GM12864 (cell line): ENCODE measurements at places on chromosomes 4 and X.

GRCh38 chr4:123945301-123945700 lies 548.7 kb downstream of the SPRY1 start:
- DNase-seq = no peak

DNA sequence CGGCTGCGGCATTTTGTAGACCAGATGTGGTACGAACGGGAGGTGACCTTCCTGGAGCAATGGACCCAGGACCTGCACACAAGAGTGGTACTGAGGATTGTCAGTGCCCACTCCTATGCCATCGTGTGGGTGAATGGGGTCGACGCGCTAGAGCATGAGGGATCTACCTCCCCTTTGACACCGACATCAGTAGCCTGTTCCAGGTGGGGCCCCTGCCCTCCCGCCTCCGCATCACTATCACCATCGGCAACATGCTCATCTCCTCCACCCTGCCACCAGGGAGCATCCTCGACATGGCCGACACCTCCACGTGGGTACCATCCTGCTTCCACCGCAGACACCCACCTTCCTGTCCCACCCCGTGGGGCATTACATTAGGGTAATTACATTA lies 46.2 kb downstream of the SMARCA5 start:
- DNase-seq = no peak

GRCh38 chrX:19579485-19579884 lies 64.2 kb upstream of the MAP3K15 start:
- DNase-seq = no peak

DNA sequence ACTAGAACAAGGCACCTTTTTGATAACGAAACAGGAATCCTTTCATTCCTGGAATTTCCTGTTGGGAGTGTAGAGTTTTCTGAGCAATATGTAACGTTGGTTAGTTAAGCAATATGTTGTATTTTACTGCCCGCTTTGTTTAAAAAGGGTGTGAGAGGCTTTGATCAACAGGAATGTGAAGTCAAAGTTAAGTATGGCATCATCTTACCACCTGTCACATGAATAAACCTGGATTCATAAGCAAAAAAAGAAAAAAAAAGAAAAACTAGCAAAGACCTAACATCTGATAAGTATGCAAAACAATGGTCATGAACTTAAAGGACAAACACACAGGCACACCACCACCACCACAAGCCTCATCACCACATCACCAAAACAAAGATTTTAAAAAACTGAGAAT lies 7.1 kb upstream of the CXCL5 start:
- no peak for DNase-seq

DNA sequence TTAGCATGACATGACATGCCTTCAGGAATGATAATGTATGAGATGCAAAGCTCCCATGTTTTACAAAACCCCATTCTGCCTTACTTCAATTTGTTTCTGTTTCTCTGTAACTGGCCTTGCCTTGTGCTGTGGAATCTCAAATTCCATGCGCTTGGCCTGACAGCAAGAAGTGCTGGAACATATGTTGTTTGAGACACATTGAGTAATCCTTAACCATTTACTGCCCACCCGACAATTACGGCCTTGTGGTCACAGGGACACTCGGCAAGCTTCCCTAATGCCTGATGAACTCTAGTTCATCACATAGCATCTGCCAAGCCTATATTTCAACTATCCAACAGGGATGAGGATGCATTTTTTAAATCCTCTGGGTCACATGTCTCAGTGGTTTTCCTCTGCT lies 226.4 kb upstream of the CASK start:
- no peak for DNase-seq

DNA sequence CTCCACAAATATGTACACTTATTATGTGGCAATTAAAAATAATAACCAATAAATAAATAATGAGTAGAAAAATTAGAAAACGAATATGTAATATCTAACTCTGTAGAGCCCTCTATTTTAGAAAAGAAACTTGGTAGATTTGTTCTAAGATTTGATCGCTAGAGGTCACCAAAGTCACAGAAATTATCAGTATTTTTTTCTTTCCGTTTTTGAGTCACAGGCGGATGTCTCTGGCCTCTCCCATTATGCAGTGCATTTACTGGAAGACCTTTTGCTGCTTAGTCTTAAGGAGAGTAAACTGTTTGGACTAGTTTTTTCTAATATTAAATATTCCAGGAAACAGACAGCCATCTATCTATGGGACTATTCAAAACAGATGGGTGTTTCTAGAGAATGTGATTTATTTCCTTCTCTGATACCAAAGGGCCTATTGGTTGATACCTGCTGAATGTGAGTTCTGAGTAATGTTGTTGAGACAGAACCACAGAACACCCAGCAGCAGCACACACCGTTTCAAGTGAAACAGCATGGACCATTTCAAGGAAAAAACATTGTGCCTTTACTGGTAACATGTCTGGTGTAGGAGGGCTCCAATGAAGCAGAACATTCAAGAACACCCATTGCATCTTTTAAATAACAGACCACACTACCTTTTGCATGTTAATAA lies 34.0 kb upstream of the GYPA start:
- peak; percentile 4 for DNase-seq

GRCh38 chr4:110737931-110738330 lies 115.1 kb upstream of the PITX2 start:
- DNase-seq = no peak

GRCh38 chr4:105399532-105400161 lies 74.2 kb downstream of the PPA2 start:
- DNase-seq = no peak

GRCh38 chr4:141731481-141731880 lies 95.1 kb downstream of the IL15 start:
- no peak for DNase-seq

DNA sequence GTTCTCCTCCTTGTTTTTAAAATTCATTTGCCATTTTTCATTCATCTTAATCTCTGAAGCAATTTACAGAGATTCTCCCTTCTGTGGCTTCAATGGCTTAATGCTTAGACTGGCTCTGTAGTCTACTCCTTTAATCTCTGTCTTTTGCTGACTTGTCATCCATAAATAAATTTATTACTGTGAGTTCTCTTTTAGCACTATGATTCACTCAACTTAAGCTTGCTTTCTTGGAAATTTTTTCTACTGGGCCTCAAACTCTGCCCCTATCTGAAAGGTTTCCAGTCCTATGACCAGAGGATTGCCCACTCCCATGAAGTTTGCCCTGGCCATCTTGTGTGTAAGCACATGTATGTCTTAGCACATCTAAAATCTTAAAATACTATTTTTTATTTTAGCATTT lies 251.1 kb downstream of the DCLK2 start:
- DNase-seq = no peak

- DNase-seq = peak; percentile 16
Observed at GRCh38 chrX:155819966-155820491, 61.1 kb upstream of the VAMP7 start.

DNA sequence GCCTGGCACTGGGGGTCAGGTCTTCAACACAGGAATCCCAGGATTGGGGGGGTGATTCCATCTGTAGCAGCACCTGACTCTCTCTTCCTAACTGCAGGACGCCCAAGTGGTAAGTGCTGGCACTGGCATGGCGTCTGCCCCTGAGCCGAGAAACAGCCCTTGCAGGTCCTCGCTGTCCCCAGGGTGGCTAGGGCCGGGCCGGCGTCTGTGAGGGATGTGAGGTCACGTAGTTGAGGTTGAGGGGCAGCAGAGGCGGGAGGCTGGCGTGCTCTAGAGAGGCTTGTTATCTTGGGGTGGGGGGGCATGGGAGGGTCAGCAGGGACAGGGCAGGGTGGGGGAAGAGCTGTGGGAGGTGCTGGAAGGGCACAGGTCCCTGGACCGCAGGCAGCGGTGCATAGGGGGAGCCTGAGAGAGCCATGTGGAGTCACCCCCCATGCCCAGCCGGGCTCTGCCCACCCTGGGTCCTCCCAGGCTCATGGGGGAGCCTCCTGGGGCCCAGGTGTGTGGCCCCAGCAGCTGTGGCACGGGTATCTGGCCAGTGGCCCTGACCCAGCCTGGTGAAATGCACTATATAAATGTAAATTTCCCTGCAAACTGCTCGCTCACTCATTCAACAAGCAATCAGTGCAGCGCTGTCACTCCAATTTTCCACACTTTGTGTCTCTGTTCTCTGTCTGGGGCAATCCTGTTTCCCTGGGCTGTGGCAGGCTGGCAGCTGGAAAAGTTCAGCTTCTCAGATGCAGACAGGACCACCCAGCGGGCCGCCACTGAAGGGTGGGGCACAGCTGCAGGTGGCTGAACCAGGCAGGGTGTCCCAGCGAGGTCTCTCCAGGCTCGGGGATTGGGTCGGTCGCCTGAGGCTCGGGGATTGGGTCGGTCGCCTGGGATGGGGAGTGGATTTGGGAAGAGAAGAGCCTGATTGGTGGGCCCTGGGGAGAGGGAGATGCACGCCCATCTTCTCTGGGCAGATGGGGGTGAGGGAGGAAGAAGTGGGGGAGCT lies 102.2 kb upstream of the NKX1-1 start:
- DNase-seq = no peak

DNA sequence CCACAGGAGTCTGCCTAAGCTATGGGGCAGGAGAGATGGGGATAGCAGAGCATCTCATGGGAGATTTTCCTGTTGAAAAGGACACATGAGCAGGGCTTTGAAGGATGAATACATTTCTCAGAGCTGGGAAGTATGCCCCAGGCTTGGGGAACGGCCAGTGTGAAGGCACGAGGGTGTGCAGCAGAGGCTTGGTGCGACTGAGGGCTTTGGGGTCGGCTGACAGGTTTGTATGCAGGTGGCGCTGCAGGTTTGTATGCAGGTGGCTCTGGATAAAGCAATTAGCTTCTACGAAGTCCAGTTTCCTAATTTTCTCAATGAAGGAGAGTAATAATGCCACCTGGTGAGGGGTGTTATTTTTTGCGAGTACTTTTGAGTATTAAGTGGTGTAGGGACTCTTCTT lies 6.8 kb upstream of the KIAA0232 start:
- no peak for DNase-seq

DNA sequence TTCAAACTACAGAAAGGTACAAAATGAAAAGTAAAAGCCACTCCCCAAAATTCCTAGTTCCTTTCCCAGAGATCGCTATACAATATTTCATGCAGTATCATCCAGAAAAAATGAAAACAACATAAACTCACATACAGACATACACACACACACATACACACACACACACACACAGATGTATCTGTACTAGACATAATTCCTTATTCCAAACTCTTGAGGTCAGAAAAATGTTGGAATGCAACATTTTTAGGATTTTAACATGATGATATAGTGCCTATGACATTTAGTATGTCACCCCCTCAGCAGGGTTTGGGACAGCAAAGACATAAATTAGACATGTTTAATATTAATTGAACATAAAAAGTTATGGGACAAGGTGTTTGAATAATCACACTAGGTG lies 73.4 kb upstream of the LHFPL1 start:
- no peak for DNase-seq

- no peak for DNase-seq
Observed at GRCh38 chrX:83934220-83934619, 73.3 kb downstream of the CYLC1 start.

DNA sequence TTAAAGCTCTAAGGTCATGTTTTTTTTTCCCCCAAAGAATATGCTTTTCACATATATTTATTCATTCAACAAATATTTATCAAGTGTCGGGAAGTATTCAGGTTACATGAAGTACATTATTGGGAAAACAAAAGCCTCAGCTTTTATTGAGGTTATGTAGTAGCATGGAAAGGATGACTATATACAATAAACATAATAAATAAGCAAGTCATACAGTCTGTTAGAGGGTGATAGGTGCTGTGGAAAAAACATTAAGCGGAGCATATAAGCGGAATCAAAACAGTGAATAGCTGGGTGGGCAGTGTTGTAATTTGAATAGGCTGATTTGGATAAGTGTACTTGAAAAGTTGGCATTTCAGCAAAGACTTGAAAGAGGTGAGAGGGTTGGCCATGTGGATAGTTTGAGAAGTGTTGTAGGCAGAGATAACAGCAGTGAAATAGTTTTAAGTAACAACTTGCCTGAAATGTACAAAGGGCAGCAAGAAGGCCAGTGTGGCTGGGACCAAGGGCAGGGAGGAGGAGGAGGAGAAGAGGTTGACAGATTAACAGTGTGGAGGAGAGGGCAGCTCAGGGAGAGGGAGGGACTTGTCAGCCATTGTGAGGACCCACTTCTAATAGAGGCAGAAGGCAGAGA lies 558.7 kb downstream of the SPRY1 start:
- no peak for DNase-seq

GRCh38 chrX:133857640-133858269 lies 127.6 kb downstream of the GPC3 start:
- no peak for DNase-seq

GRCh38 chr4:73698217-73698616 lies 42.2 kb upstream of the CXCL8 start:
- DNase-seq = no peak

- no peak for DNase-seq
Observed at GRCh38 chr4:7539659-7540058, 104.9 kb upstream of the PSAPL1 start.

DNA sequence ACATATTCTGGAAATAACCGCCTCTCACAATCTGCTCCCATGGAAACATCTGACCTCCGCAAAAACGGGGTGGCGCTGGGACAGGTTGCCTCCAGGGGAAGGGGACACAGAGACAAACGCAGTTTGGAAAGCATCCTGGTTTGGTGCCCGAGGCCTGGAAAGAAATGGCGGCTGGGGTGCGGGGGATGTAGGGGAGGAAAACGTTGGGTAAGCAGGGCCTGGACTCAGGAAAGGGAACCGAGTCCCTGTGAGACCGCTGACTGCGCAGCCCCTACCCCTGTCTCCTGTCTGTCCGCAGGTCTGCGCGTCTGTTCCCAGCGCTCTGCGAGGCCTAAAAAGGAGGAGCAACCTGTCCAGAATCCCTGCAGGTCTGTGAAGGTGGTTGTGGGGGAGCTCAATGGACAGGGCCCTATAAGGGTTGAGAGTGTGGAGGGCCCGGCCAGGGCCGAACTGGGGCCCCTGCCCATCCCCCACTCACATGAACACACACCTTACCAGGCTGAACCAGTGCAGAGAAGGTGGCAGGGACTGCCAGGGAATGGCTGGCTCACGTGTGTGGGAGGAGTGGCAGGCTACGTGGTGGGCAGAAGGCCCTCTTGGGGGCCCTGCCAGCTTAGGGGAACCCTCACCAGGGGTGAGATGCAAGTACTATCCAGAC lies 672 bp downstream of the TCEAL3 start:
- DNase-seq = no peak

DNA sequence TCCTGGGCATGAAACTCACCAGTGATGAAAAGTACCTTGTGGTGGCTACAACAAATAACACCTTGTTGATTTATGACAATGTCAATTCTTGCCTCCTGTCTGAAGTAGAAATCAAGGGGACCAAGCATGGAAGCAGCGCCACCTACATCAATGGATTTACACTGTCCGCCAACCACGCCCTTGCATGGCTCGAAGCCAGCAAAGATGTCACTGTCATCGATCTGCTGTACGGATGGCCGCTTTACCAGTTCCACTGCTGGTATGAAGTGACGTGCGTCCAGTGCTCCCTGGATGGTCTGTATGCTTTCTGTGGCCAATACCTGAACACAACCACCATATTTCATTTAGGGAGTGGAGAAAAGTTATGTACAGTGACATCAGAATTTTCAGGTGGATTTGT lies 200.5 kb downstream of the NWD2 start:
- no peak for DNase-seq

DNA sequence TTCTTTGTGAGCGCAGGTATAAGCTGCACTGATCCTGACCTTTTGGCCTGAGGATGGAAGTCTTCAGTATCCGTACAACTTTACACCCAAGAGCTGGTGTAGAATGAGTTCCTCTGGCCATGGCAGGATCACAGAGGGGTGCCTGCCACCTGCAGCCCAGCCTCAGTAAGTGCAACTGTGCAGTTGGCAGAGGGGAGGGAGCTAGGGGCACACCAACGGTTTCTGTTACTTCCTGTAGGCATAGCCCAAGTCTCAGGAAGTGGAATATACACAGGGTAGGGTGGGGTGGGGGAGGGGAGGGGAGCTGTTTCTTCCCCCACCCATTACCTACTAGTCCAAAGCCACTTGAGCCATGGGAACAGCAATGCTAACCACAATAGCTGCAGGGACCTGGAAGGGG lies 85.4 kb upstream of the GBA3 start:
- no peak for DNase-seq
